ENCODE measurements at places on chromosomes 5 and 9. TPM values are rescaled to one million over a fixed set of nuclear protein-coding genes. Genes with fewer than 3 reads are reported as not detected.

DNA sequence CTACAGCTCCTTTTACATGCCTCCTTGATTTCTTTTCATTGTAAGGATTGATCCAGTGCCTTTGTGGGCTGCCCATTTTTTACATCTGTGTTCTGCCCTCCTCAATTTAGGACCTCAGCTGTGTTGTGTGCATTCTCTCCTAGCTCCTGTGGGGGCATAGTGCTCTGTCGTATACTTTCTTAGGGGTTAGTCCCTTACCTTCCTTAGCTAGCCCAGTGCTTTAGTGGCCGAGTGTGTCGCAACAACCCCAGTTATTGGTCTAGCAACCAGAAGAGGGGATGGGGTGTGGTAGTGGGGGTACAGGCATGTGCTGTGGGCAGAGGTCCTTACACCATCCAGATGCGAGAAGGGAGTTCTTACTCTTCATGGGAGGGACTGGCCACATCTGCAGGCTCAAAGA lies 12.1 kb downstream of the MTRR start:
- no peaks in the 10 kb centered on the region for H3K4me1 ChIP-seq
- H3K36me3 ChIP-seq = peaks cover 73% of the 10 kb centered on the region
- no peak overlapping the region for H3K27ac ChIP-seq
- DNase-seq = no peak
- no peak overlapping the region for H3K4me3 ChIP-seq

- H3K36me3 ChIP-seq = no peaks in the 10 kb centered on the region
- DNase-seq = peak; percentile 59
- H3K4me3 ChIP-seq = no peak overlapping the region
- H3K4me1 ChIP-seq = peaks cover 60% of the 10 kb centered on the region
- H3K27ac ChIP-seq = peak overlapping the region; percentile 82
- H3K27me3 ChIP-seq = no peaks in the 10 kb centered on the region
Measured at GRCh38 chr5:119418606-119419100, 33.6 kb upstream of the HSD17B4 start.

- H3K27ac ChIP-seq = no peak overlapping the region
- H3K4me1 ChIP-seq = no peaks in the 10 kb centered on the region
- H3K4me3 ChIP-seq = no peak overlapping the region
- H3K36me3 ChIP-seq = peaks cover 5% of the 10 kb centered on the region
- no peak for DNase-seq
- no peaks in the 10 kb centered on the region for H3K27me3 ChIP-seq
Measured at GRCh38 chr9:92242260-92243136, 51.0 kb downstream of the IARS1 start.

DNA sequence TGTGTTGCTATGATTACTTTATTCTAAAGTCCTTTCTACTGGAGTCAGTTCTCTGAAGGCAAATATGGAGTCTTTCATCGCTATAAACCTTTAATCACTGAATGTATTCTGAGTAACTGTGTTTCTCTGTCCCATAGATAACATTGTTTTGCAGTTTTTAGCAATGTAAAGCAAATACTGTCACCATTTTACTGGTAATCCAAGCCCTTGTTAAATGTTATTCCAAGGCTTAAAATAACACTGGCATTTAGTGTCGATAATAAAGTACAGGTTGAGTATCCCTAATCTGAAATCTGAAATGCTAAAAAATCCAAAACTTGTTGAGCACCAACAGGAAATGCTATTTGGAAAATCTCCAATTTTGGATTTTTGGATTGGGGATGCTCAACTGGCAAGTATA lies 24.6 kb downstream of the CCNH start:
- no peaks in the 10 kb centered on the region for H3K27me3 ChIP-seq
- no peak overlapping the region for H3K27ac ChIP-seq
- H3K36me3 ChIP-seq = peaks cover 28% of the 10 kb centered on the region
- no peak for DNase-seq
- H3K4me1 ChIP-seq = no peaks in the 10 kb centered on the region

GRCh38 chr5:159837860-159838259 lies 78.4 kb upstream of the ADRA1B start:
- H3K4me3 ChIP-seq = no peak overlapping the region
- H3K27me3 ChIP-seq = peaks cover 3% of the 10 kb centered on the region
- DNase-seq = no peak
- no peaks in the 10 kb centered on the region for H3K36me3 ChIP-seq
- peaks cover 6% of the 10 kb centered on the region for H3K4me1 ChIP-seq

DNA sequence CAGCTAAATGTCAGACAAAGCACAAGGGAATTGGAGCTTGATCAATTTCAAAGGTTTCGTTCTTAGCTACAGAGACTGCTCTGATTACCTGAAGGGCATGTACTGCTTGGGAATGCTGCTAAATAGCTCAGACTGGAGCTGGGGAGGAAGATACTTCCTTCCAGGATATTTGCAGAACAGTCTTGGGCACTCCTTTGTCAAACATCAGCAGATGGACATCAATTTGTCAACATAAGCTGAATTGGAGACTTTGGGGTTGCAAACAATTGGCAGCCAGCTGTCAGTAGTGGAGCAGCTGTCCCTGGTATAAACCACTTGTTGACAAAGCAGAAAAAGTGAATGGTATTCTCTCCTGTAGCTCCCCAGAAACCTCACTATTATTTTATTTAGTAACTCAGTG lies 182.0 kb downstream of the CCDC192 start:
- no peak overlapping the region for H3K4me3 ChIP-seq
- H3K36me3 ChIP-seq = no peaks in the 10 kb centered on the region
- DNase-seq = no peak
- H3K4me1 ChIP-seq = no peaks in the 10 kb centered on the region

GRCh38 chr9:123718188-123718587 lies 211.7 kb downstream of the DENND1A start:
- peaks cover 20% of the 10 kb centered on the region for H3K4me1 ChIP-seq
- no peak overlapping the region for H3K4me3 ChIP-seq
- no peak overlapping the region for H3K27ac ChIP-seq
- no peaks in the 10 kb centered on the region for H3K27me3 ChIP-seq

DNA sequence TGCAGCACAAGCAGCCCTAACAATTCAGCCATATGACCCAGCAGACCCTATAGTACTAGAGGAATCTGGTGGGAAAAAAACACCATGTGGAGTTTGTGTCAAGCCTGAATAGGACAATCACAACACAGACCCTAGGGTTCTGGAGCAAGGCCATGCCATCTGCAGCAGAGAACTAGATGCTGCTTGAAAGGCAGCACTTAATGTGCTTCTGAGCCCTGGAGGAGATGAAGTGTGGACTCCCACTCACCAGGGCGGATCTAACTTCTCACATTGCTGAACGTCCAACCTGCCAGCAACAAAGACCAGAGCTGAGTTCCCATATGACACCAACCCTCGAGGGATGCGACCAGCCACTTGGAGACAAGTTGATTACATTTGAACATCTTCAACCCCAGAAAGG lies 43.2 kb downstream of the GABBR2 start:
- no peak overlapping the region for H3K4me3 ChIP-seq
- H3K27me3 ChIP-seq = no peaks in the 10 kb centered on the region
- H3K36me3 ChIP-seq = no peaks in the 10 kb centered on the region

- no peak overlapping the region for H3K4me3 ChIP-seq
- no peaks in the 10 kb centered on the region for H3K36me3 ChIP-seq
- no peaks in the 10 kb centered on the region for H3K27me3 ChIP-seq
- H3K27ac ChIP-seq = no peak overlapping the region
- no peaks in the 10 kb centered on the region for H3K4me1 ChIP-seq
Measured at GRCh38 chr5:102809033-102809432, 53.9 kb downstream of the PAM start.

DNA sequence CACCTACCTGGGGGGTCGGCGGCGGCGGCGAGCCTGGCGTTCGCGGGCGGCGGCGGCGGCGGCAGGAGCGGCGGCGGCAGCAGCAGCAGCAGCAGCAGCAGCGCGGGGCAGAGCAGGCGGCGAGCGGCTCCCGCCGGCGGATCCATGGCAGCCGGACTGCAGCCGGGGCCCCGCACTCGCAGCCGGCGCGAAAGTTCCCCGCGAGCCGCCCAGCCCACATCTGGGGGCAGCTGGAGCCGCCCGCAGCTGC lies 153 bp downstream of the ADAMTS2 start:
- H3K27ac ChIP-seq = no peak overlapping the region
- H3K4me3 ChIP-seq = no peak overlapping the region
- no peaks in the 10 kb centered on the region for H3K36me3 ChIP-seq
- H3K27me3 ChIP-seq = no peaks in the 10 kb centered on the region
- peaks cover 11% of the 10 kb centered on the region for H3K4me1 ChIP-seq

DNA sequence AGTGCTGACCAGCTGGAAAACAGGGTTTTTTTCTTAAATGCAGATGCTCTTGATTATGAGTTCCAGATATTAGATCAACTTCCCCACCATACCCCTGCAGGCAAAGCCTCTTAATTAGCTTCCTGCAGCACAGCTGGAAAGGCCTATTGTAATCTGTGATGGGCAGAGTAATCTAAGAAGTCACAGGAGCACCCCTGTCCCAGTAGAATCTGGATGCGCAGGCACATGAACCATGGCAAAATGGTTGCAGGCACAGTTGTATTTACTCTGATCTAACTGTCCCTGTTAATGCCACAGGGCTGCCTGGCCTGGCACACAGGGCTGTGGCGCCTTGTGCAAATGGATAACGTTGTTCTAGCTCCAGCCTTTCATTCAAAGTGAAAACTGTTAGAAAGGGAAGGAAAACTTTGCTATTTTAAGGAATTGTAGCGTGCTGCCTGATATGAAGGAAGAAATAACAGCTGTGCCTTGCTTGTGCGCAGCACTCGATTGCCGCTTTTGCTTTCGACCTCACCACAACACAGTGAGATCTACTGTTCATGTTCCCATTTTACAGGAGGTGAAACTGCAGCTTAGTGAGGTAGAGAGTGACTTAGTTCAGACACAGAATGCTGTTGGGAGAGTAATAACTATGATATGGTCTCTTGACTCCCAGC lies 2.3 kb downstream of the TGFBI start:
- no peak overlapping the region for H3K4me3 ChIP-seq
- H3K27me3 ChIP-seq = peaks cover 25% of the 10 kb centered on the region
- peaks cover 3% of the 10 kb centered on the region for H3K4me1 ChIP-seq
- no peak overlapping the region for H3K27ac ChIP-seq
- no peaks in the 10 kb centered on the region for H3K36me3 ChIP-seq

DNA sequence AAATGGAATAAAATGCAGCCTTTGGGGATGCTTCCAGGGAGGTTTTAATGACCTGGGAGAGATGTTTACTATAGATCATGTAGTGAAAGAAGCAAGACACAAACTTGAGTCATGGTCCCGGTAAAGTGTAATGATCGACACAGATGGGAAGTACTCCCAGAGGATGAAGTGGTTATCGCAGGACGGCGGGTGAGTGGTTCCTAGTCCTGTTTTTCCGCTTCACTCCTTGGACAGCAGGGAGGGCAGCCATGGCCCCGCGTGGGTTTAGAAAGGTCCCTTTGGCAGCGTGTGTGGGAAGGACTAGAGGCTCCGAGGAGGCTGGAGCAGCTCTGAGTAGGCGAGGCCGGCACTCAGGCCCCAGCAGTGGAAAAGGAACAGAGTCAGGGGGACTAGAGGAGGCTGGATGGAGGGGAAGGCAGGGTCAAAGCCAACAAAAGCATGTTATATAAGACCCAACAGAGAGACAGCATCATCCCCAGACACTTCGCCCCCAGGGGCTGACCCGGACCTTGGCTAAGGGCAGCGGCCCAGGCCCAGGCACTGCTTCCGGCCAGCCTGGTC lies 49.2 kb upstream of the STXBP1 start:
- no peaks in the 10 kb centered on the region for H3K4me1 ChIP-seq
- no peaks in the 10 kb centered on the region for H3K36me3 ChIP-seq
- H3K27ac ChIP-seq = no peak overlapping the region
- no peak for DNase-seq

GRCh38 chr5:171647043-171647903 lies 138.3 kb upstream of the SMIM23 start:
- H3K36me3 ChIP-seq = no peaks in the 10 kb centered on the region
- H3K27ac ChIP-seq = no peak overlapping the region
- no peak overlapping the region for H3K4me3 ChIP-seq
- no peaks in the 10 kb centered on the region for H3K4me1 ChIP-seq
- peaks cover 10% of the 10 kb centered on the region for H3K27me3 ChIP-seq

BHMT2 gene
- total RNA-seq = not detected

RNF183 gene
- 0.39 TPM for total RNA-seq

GPX3 gene
- not detected for total RNA-seq

SLC6A18 gene
- not detected for total RNA-seq

HAPLN1 gene
- not detected for total RNA-seq

SLC22A4 gene
- 0.27 TPM for total RNA-seq

LCN15 gene
- not detected for total RNA-seq

Data from B cell (primary cell).